ENCODE measurements at places on chromosomes 1 and 21. TPM values are rescaled to one million over a fixed set of nuclear protein-coding genes. Genes with fewer than 3 reads are reported as not detected.

DNA sequence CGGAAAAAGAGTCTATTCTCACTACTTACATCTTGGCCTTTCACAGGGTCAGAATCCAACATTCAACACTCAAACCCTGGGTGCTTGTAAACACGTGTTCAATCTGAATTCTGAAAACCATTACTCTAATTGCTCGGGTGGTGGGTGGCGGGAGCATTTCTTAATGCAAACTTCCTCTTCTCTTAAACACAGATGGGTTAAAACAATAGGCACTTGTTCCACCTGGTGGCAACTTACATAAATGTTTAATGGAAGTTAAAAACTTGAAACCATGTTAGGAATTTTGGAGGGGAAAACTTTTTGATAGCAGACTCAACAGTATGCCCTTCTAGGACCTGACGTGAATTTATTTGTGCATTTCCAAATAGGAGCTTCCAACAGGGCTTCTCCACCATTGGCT is 23.4 kb upstream of the TDRD10 start:
- no peak for DNase-seq

- no peak for DNase-seq
Measured at GRCh38 chr1:168876830-168877229, 147.8 kb upstream of the DPT start.

GRCh38 chr1:165842671-165843129 is 15.3 kb downstream of the UCK2 start:
- peak; percentile 75 for DNase-seq

- DNase-seq: no peak
Measured at GRCh38 chr1:41574842-41575241, 90.4 kb upstream of the EDN2 start.

GRCh38 chr1:203503836-203504235 is 9.9 kb downstream of the OPTC start:
- no peak for DNase-seq

GRCh38 chr1:43836267-43836951 is 97.2 kb upstream of the ARTN start:
- DNase-seq: peak; percentile 92

Gene C8B
- total RNA-seq: not detected

DNA sequence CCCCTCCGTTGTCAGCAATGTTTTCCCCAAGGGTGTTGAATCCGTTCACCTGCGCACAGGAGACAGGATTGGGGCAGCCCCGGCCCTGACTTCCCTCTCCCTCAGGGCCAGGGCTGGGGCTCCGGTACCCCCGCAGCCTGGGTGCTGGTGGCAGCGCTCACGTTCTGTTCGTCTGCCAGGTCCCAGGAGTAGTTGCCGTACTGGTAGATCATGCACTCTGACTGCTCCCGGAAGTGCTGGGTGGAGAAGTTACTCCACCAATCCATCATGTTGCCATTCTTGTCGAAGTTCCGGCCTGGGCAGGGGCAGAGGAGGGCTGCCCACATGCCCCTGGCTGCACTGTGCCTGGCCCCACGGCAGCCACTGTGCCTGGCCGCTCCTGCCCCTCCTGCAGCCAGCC is 6.1 kb downstream of the PRXL2B start:
- DNase-seq: no peak
